Activated CD4-positive, alpha-beta T cell treated with anti-CD3 and anti-CD28 coated beads, Interleukin-10, Interleukin-2, amounts not matched to agents 100 ng/mL and 50 ng/mL, durations not matched to agents 16 hours and 8 hours (primary cell): ENCODE measurements at places on chromosomes 3 and 15.

- DNase-seq = no peak
These were observed 352.5 kb upstream of the C2CD4B start for GRCh38 chr15:62517541-62517940.

DNA sequence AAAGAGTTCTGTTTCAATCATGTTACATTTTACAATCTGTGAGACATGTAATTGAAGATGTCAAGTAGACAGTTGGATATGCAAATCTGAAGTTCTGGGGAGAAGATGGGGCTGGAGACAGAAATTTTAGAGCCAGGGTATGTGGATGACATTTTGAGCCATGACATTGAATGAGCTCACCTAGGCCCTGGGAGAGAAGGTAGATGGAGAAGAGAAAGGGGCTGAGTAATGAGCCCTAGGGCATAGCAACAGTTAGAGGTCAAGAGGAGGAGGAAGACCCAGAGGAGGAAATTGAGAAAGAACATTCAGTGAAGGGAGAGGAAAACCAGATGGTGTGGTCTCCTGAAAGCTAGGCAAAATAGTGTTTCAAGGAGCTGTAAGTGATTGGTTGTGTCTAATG is 15.3 kb downstream of the TMEM266 start:
- no peak for DNase-seq

DNA sequence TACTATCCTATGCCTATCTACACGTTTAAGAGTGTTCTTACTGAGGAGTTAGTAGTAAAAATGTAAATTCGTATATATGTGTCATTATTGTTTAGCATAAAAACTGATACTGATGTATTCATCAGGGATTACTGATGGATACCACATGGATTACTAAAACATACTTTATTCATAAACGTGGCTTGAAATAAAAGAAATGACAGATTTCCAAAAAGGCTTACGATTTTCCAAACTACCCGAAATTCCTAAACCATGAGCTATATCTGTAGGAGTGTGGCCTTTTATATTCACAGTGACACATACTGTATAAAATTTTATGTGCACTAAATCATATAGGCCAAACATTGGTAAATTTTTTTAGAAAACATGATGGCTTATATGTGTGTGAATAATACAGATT is 6.9 kb downstream of the TSC22D2 start:
- no peak for DNase-seq

- peak; percentile 44 for DNase-seq
These were observed 171.4 kb downstream of the NSUN3 start for GRCh38 chr3:94234177-94234788.

DNA sequence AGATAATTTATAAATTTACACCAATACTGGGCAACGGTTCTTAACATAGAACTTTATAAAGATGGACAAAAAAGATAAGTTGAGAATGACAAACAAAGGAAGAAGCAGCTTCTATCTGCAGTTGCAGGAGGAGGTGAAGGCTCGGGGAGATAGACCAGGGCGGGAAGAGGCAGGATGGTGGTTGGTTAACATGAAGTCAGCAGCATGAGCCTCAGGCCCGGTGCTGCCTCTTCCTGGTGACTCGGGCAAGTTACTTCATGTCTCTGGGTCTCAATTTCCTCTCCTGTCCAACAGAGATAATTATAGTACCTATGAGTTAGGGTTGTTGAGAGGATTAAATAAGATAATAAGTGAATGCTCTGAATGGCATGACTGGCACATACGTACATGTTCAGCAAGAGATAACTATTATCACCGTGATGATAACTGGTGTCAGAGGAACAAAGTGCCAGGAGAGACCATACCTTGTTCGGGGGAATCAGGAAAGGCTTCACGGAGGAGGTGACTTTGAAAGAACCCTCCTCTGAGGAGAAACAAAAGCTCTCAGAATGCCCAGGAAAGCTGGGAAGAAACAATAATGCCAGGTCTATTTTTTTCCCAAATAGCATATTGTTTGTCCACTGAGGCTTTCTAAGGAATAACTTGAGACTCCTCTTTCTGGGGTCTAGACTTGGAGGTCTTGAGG is 4.4 kb downstream of the PAK6 start:
- DNase-seq = no peak

GRCh38 chr3:148729476-148730055 is 31.9 kb downstream of the AGTR1 start:
- no peak for DNase-seq

GRCh38 chr15:51672155-51672687 is 9.1 kb upstream of the SCG3 start:
- no peak for DNase-seq

- DNase-seq = no peak
These were observed 2.6 kb upstream of the DPPA4 start for GRCh38 chr3:109339714-109340648.

DNA sequence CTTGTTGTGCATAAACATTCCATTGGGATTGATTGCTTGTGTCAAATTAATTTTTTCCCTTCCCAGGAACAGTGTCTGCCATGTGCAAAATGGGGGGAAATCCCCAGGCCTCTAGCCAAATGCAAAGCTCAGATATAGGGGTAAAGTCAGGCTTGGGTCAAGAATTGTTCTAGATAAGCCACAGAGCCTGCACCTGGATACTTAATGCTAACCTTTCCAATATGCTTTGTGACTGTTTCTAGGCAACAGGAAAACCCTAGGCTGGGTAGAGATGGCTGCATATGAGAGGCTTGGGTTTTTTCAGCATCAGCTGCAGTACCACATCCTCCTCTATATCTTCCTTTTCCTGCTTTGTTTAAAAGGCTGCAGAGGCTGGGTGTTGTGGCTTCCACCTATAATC is 61.9 kb upstream of the ROPN1 start:
- DNase-seq = no peak

DNA sequence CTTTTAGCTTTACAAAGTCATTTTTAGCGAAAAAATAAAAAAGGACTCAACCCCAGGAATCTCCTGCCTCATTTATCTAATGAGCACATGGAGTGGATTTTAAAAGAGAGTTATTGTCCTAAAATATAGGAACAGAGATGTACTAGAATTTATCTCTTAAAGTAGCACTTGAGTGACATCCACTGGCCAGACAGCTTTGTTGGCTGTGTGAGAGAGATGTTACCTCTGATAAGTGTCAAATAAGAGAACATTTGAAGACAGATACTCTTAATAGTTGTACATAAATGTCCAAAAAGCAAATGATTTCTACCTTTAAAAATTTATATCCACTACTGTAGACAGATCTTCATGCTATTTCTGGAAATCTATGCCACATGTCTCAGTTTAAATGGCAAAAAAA is 12.3 kb upstream of the MFSD1 start:
- DNase-seq = peak; percentile 5

- DNase-seq = no peak
These were observed 171.5 kb downstream of the RPLP1 start for GRCh38 chr15:69624155-69624520.

- no peak for DNase-seq
These were observed 86.9 kb downstream of the CBLB start for GRCh38 chr3:105781871-105782270.

DNA sequence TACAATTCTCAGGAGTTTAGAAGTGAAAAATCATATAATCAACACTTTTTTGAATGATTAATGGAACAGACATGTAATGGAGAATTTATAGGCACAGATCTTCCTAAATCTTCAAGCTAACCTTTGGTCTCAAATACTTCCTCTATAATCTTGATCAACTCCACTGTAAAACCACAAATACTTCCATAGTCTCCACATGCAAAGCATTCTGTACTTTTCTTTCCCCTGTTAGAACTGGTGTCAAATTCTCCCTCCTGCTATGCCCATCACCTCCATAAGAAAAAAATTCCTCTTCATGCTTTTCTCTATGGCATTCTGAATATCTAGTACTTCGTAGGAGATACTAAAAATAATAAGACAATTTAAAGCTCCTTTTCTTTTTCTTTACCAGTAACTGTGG is 214.3 kb downstream of the ADAMTS9 start:
- DNase-seq = no peak

GRCh38 chr15:48178648-48178931 is 495 bp upstream of the MYEF2 start:
- no peak for DNase-seq

DNA sequence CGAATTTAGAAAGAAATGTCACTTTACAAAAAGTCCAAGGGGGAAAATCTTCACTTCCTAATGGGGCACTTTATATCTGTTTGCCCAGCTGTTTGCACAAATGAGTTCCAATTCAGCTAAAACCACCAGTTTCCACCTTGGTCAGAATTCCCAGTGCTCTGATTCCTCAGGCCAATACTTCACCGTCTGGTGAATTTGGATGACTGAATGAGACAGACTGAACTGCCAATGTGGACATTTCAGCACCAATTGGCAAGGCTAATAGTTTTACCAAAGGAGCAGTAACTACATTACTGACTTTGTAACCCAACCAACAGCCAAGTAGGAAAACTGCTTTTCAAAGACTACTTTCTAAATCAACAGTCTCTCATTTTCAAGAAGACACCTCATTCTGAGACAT is 51.8 kb downstream of the ABI3BP start:
- no peak for DNase-seq

GRCh38 chr3:133944181-133944580 is 48.5 kb upstream of the RAB6B start:
- no peak for DNase-seq

DNA sequence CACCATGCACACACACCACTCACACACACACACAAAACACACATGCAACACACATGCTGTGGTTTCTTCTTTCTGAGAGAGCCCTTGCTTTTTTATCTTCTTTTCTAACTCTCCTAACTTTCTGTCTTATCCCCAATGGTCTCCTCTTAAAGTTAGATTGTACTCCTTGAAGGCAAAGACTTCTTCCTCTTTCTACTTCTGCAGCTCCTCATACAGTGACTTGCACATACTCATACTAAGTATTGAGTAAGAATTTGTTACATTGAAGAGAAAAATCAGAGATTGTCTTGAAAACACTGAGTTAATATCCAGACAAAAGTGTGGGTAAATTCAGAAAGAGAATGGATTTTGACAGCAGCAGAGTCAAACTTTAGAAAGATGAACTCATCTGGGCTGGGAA is 64.4 kb downstream of the GTPBP8 start:
- no peak for DNase-seq

GRCh38 chr15:87118435-87118834 is 1038.8 kb downstream of the AGBL1 start:
- DNase-seq = no peak

DNA sequence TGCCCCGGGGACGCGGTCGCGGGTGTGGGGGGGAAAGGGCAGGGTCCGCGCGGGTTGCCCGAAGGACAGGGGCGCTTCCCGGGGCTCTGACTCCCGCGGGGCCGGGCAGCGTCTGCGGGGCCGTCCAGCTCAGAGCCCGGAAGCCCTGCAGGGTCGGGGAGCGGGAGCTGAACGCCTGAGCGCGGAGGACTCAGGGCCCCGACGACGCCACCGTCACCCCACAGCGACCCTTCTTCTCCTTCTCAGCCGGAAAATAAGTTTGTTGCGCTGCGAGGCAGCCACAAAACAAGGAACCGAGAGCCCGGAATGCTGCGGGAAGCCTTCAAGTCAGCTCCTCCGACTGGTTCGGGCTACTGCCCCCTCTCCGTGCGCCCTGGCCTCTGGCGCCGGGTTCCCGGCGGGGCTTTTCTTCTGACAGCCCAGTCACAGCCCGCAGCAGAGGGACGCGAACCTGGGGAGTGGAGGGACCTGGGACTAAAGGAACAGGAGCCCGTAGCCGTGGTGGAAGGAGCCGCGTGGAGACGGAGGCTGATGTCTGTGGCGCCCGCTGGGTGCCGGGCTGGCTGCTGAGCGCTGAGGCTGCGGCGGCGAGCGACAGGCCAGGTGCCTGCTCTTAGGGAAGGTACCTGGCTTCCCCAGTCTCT is 484 bp downstream of the CNTN4 start:
- DNase-seq = no peak

DNA sequence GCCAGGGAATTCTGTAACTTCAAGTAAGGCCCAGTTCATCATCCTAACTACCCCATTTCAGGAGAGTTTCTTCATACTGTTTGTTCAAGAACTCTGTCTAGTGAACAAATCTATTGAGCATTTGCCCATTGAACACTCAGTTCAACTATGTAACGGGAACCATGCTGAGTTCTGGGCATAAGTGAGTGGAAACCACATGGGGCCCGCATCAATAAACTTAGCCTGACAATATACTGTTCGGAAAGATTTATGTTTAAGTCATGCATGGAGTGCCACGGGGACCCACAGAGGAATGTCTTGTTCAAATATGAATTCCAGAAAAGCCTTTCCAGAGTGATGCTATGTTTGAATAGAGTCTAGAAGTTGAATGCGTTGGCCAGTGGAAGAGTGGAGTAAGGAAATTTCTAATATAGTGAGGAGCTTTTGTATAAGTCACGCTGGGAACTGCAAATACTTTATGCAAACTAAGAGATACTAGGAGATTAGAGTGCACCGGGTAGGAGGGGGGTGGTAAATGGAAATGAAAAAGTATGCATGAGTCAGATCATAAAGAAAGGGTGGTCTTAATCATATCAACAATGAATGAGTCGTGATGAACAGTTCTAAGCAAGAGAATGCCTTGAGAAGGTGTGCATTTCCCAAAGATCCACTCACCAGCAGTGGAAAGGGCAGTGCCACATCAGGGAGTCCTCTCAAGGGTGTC is 279.8 kb downstream of the VPS13C start:
- no peak for DNase-seq

GRCh38 chr3:71591101-71591500 is 7.6 kb upstream of the FOXP1 start:
- no peak for DNase-seq

DNA sequence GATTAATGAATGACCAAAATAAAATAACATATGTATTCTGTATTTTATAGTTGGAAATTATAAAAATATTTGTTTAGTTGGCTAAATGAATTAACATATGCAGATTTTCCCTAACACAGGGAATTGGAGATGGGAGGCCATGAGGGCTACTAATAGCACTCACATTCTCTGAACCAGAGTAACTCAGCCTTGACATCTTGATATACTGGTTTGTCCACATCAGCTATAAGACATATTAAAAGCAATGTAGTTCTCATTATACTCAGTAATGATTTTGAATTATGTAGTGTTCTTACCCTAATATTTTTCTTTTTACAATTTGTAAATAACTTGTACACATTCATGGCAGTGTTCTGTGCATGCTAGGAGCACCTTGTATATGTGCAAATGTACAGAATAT is 255.9 kb downstream of the EPHA6 start:
- no peak for DNase-seq

- no peak for DNase-seq
These were observed 67.4 kb downstream of the SNRPN start for GRCh38 chr15:25022233-25022632.

DNA sequence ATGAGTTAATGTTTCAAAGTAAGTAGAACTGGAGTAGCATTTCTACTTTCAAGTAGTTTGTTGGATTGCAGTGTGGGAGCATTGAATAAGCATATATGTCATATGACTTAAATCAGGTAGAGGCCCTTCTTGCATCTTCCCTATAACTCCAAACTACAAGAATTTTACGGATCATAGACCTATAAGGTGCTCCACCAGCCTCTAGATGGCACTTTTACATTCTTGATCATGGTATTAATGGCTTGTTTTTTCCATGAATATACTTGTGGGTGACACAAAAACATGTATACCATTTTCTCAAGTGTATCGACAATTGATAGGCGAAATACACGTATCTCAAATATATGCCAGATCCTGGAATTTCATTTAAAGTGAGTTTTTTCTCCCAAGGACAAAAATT is 311.1 kb downstream of the ZPLD1 start:
- DNase-seq = no peak
